Stimulated activated CD4-positive, alpha-beta T cell treated with anti-CD3 and anti-CD28 coated beads, Interleukin-1b, Interleukin-23, amount 100 ng/mL, for 1 hour (primary cell): ENCODE measurements at places on chromosomes 11 and 22.

DNA sequence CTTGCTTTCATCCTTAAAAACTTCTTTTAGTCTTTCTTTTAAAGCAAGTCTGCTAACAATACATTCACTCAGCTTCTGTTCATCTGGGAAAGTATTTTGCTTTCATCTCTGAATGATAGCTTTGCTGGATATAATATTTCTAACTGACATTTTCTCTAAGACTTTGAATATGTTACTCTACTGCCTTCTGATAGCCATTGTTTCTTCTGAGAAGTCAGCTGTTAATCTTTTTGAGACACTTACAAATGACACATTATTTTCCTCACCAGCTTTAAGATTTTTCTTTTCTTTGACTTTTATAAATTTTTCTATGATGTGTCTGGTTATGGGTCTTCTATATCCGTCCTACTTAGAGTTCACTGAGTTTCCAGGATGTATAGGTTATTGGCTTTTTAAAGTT lies 643.1 kb downstream of the KCNA4 start:
- DNase-seq = no peak

DNA sequence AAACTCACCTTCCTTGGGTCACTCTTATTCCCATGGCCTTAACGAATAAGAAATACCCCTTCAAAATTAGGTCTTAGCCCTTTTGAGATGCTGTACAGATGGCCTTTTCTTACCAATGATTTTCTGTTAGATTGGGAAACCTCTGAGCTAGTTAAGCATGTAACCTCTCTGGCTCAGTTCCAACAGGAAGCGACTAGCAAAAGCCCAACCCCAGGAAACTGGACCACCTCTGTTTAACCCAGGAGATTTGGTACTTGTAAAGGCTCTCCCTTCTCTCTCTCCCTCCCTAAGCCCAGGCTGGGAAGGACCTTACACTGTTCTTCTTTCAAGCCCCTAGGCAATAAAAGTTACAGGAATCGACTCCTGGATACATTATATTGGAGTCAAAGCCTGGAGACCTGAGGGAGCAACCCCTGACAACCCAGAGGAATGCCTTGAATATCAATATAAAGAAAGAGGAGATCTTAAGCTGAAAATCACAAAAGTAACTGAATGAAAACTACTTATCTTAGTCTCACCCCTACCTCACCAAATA lies 11.7 kb downstream of the APIP start:
- DNase-seq = no peak

DNA sequence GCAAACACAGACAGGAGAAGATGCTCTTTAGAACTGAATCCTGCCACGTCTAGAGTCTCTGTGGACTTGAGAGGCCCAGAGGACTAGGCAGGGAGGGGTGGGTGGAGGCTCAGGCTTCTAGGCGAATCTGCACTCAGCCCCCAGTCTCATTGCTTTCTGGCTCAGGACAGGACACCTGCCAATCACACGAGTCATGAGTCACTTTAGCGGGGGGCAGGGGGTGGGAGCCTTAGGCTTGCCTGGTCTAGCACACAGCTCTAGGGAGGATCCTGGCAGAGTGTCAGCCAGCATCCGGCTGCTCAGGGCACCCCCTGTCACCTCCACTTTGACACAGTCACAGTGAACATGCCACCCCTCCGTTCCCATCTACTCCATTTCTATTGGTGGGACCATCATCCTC lies 167.7 kb downstream of the CEP164 start:
- no peak for DNase-seq

GRCh38 chr22:43441751-43442150 lies 29.9 kb downstream of the MPPED1 start:
- DNase-seq = no peak

- no peak for DNase-seq
These were observed 54.7 kb downstream of the MYO7A start for GRCh38 chr11:77182542-77183430.

GRCh38 chr11:36509201-36509639 lies 852 bp downstream of the TRAF6 start:
- no peak for DNase-seq

GRCh38 chr11:47333526-47333845 lies 19.0 kb downstream of the MYBPC3 start:
- DNase-seq = no peak

DNA sequence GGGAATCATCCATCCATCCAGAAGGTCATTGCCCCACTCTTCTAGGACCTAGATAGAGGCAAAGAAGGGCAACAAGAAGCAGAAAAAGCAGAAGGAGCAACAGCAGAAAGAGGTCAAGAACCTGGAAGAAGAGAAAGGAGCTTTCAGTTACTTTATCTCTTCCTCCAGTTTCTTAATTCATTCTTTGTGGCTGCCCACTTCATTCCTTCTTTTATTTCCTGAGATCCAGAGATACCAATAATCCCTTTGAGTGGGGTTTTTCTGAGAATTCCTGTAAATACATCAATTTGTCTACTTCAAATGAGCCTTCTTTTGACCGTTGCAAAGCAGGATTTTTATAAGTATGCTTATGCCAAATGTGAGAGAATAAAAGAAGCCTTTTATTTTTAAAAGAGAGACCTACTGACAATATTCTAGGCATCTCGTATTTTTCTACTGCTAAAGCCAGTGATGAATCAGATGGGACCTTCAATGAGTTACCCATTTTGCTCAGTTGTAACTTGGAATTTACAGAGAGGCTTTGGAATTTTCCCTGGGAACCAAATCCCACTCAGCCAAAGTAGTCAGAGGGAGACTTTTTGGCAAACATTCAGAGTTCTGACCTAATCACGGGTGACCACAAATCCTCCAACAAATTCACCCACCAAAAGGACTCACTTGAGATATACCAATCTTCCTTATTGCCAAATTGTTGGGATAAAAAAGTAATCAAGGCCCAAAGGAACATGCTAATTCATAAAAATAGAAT lies 54.9 kb downstream of the ZC3H12C start:
- DNase-seq = no peak

DNA sequence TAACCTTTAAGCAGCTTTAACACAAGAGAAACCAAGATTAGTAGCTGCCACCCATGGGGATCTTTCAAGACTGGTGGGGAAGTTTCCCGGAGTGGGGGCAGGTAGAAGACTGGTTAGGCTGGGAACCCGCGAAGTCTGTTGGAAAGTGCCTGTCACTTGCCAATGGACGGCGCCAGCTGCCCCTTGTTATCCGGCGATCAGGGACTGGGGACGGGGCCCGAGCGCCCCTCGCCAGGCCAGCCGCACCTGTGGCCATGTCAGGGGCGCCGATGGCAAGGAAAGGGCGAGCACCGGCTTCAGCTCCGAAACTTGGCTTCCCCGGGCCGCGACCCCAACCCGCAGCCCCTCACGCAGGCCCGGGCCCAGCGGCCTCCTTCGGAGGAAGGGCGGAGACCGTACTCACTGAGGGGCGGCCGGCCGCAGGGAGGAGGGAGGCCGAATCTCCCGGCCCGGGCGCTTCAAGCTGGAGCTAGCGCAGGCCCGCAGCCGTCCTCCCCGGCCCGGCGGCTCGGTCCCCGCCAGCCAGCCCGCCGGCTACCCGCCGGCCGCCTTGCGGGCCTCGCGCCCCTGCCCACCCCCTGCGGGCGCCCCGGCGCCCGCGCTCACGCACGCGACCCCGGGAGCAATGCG lies 539 bp downstream of the EIF4ENIF1 start:
- DNase-seq = peak; percentile 6

- DNase-seq = no peak
These were observed at the start of gene RAB3IL1 for GRCh38 chr11:61917334-61918109. TSS of gene RAB3IL1 (minus strand) at chr11:61917566. CDS start at chr11:61917367, 199 bp downstream.
